ENCODE measurements at places on chromosomes 1 and 21.

DNA sequence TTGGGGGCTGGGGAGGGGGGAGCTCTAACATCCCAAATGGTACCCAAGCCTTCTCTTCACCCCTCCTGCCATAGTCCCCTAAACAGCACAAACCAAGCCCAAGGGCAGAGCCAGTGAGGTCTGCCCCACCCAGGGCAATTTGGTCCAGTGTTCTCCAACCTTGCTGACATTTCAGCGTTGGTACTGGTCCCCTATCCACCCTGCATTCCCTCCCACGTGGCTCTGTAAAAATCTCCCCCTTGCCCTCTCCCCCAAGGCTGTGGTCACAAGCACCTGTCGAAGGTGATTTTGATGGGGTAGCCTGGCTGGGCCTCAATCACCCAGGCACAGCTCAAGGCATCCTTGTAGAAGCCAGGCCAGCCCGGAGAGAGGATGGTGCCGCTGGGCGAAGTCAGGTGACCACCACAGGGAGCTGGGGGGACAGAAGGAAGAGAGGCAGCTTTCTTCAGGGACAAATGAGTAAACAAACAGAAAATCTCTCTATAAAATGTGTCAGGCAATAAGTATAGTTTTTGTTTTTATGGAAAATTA is 137.5 kb upstream of the HMGB4 start:
- no peak for DNase-seq

DNA sequence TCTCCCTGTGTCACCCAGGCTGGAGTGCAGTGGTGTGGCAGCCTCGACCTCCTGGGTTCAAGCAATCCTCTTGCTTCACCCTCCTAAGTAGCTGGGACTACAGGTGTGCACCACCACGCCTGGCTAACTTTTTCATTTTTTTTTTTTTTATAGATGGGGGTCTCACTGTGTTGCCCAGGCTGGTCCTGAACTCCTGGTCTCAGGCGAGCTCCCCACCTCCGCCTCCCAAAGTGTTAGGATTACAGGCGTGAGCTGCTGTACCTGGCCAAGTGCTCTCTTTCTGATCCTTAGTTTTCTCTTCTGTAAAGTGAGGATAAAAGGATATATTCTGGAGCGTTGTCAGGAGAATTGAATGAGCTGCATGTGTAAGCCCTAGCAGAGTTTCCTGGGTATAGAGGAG is 68.7 kb downstream of the GALNT2 start:
- DNase-seq = no peak

DNA sequence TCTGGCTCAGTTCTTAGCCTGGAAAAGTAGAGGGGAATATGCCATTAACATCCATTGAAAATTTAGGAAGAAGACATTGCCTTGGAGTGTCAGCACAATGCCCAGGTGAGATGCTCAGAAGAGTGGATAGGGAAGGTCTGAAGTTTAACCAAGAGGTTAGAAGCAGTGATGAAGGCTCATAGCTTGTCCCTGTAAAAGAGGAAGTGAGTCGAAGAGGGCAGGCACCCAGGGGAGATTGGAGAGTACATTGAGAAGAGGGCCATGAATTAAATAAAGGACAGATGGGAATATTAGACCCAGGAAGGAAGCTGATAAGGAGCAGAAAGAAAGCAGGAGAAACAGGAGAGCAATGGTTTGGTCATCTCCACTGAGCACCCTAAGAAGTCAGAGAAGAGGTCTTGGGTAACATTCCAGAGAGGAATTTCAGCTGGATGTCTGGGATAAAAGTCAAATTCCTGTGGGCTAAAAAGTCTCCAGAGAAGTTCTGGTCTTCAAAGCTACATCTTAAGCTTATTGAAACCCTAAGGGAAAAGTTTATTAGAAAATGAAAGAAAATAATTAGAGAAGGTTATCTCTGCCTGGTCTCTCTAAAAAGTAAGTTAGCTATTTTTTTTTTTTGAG is 17.3 kb downstream of the C8B start:
- no peak for DNase-seq

GRCh38 chr1:94384485-94385265 is 33.5 kb upstream of the ABCD3 start:
- no peak for DNase-seq

DNA sequence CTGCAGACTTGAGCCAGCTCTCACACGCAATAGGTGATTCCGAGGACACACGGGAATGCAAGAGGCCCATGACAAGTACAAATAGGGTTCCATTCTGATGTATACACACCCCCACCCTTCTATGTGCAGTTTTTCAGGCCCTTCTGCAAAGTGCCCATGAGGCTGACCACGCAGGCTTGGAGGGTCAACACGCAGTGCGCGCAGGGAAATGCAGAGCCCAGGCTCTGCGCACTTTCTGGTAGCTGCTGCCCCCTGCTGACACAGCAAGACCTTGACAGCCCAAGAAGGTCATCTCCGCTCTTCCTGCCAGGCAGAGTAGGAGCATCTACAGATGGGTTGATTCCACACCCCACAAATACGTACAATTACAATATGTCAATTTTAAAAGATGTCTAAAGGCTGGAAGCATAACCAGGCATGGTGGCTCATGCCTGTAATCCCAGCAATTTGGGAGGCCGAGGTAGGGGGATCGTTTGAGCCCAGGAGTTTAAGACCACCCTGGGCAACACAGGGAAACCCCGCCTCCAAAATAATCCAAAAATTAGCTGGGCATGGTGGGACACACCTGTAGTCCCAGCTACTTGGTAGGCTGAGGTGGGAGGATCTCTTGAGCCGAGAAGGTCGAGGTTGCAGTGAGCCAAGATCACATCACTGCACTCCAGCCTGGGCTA is 18.5 kb downstream of the SH3BP5L start:
- DNase-seq = peak; percentile 14
